ENCODE measurements at places on chromosomes 1 and 21.

DNA sequence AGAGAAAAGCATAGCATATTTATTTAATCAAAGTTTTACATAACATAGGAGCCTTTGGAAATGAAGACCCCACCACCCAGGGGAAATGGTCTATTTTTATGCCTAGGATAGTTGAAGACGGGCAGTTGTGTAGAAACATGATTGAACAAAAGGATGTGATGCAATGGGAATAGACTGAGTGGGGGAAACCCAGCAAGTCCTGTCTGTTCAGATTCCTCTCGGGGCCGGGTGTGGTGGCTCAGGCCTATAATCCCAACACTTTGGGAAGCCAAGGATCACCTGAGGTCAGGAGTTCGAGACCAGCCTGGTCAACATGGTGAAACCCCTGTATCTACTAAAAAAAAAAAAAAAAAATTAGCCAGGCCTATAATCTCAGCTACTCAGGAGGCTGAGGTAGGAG lies 298.3 kb downstream of the MATN1 start:
- no peak for DNase-seq

GRCh38 chr1:100930494-100930893 lies 34.6 kb downstream of the SLC30A7 start:
- DNase-seq: no peak

- no peak for DNase-seq
Observed at GRCh38 chr21:37790905-37791304, 125.4 kb downstream of the KCNJ6 start.

DNA sequence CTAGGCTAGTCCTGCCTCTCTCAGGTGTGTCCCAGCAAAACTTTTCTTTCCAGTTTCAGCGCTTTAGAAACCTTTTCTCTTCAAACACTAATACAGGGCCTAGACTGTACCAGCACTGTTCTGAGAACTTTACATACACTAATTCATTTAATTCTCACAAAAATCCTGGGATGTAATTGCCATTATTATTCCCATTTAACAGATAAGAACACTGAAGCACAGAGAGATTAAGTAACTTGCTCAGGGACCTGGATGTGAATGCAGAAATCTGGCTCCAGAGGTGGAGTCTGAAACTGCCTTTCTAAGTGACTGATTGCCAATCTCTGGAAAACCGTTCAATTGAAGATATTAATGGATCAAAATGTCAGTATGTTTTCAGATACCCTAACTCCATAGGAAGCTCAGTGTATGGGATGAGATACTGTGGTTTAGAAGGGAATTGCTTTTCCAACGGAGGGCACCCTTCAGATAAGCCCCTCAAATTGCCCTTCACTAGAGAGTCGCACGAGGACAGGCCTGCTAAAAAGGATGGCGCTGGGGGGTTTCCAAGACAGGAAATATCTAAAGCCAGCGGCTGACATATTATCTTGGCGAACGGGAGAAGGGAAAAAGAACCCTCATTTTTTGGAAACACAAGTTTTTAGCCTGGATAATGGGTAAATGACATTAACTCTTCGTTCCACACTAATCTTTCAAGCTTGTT lies 698 bp upstream of the UCK2 start:
- DNase-seq: no peak

- DNase-seq: no peak
Observed at GRCh38 chr21:42063191-42063570, 7.9 kb upstream of the UMODL1 start.

GRCh38 chr1:70265946-70266345 lies 44.8 kb downstream of the SRSF11 start:
- no peak for DNase-seq

GRCh38 chr1:198162091-198162767 lies 5.4 kb downstream of the NEK7 start:
- DNase-seq: no peak

GRCh38 chr1:163168053-163168452 lies 34.7 kb downstream of the RGS5 start:
- peak; percentile 92 for DNase-seq

DNA sequence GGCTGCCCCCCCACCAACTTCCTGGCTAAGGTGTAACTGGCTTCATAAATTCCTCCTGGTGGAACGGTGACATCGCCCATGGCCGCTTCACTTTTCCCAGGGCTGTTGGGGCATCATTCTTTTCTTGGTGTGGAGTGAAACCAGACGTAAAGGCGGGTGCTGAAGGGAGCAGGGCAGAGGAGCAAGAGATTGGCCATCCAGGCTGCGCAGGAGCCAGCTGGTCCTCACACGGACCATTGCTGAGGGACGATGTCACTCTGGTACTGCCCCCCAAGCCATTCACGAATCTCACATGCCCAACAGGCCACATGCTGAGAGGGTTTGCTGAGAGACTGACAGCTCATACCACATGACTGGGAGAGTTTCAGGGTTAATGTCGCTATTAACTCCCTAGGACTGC lies 10.5 kb upstream of the PKP1 start:
- no peak for DNase-seq

GRCh38 chr21:28298251-28298672 lies 694.4 kb downstream of the LTN1 start:
- DNase-seq: peak; percentile 30

DNA sequence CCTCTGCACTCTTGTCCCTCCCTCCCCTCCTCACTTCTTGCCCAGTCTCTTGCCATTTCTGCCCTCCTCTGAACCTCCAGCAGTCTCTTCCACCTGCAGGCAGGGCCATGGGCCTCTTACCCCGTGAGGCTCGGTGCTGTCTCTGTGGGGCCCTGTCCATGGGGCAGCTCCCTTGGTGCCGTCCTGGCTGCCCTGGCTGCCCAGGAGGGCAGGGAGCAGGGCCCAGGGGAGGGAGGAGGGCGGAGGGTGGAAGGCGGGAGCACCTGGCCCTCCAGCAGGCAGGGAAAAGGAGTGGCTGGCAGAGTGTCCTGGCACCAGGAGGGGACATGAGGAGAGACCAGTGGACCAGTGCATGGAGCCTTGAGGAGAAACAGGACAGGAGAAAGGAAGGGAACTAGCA lies at the start of gene RORC:
Gene RORC, minus strand, starts transcription at position 198 of the 400 bp plus-strand sequence. Its CDS starts 38 bp downstream, at position 160.
- DNase-seq: no peak

GRCh38 chr1:161298116-161298515 lies 11.7 kb downstream of the MPZ start:
- DNase-seq: no peak

GRCh38 chr1:166933633-166934032 lies 41.7 kb downstream of the ILDR2 start:
- no peak for DNase-seq

DNA sequence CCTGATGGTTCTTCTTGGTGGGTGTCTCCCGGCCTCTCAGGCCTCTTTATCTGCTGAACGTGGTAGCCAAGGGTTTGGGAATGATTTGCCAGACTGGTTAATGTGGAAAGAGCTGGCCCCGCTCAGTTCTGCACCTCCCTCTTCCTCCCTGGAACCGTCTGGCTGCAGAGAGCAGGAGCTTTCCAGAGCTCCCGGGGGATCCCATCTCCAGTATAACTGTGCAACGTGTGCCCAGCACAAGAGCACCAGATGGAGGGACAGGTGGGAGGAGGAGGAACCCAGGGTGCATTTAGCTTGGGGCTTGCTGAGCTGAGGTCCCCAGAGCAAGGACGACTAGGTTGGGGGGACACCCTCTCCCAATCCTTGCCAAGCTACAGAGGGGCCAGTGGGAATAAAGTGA lies 5.0 kb downstream of the TFF1 start:
- no peak for DNase-seq

- peak; percentile 38 for DNase-seq
Observed at GRCh38 chr1:27137544-27138075, 17.3 kb downstream of the SLC9A1 start.

DNA sequence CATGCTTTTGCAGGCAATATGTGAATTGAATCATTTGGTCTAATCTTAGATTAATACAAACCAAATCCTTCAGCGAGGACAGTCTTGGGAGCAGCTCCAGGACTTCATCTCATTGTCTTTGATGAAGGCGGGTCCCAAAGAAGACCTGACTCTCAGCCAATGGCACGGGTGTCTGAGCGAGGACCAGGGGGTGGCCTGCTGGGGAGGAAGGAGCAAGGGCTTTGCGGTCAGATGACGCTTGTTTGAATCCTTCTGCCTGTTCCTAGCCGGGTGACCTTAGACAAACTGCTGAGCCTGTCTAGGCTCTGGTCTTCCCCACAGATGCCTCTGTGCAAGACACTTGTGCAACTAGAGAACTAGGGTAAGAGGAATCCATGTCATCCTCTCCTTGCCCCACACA lies 312.1 kb upstream of the VAMP3 start:
- DNase-seq: peak; percentile 67

DNA sequence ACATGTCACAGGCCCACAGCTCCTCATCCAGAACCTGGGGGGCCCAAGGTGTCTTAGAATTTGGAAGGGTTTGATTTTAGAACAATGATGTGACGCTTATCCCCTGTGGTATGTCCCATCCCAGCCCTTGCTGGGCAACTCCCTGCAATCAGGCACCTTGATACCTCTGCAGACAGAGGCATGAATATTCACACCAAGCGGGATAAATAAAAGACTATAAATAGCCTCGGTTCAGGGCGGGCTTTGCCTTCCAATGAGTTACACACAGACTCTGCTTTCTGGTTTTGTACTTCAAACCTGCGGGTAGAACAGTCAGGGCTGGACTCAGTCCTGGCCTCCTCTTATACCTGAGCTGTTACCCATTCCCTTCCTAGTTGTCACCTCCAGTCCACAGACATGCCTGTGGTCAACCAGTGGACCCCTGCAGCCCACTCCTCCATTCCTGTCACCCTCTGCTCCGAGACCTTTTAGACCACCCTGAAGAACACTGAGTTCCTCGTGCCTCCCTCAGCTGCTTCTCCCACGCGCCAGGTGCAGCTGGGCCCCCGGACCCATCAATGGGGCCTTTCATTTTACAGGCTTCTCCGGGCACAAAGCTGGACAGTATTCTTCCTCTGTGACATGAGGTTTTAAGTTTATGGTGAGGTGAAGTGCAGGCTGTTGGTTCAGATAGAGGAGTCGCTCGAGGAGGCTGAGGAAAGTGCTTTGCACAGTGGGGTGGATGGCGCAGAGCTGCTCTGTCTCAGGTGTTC lies 120.1 kb upstream of the TNR start:
- DNase-seq: no peak

- DNase-seq: peak; percentile 89
Observed at GRCh38 chr21:39385299-39386145, 36.6 kb upstream of the HMGN1 start.

DNA sequence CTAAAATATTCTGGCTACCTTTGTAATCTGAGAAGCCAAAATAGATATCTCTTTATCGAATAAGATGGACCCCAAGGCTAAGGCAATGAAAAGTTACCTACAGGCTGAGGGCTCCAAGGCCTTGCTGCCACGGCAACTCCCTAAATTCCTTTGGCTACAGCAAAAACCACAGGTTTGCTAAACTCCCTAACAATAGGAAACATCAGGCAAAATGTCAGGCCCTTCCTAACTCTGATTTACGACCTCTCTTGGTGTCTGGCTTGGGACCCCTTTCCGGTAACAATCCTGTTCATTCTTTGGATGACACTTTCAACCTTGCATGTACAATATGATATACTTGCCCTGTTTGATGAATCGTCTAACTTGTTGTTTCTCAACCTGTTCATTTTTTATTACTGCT lies 11.3 kb upstream of the OR2T8 start:
- DNase-seq: no peak

DNA sequence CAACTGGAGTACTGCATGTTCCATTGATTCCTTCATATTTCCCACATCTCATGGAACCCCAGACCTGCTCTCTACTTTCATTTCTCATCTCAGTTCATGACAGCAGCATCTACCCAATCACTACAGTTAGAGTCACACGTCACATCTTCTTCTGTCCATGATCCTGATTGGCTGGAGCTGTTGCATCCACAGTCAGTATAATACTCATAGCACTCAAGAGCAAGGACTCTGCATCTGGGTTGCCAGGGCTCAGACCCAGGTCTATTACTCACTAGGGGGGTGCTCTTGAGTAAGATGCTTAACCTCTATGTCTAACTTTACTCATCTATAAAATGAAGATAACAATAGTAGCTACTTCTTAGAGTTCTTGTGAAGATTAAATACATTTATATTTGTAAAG lies 4.4 kb upstream of the XPR1 start:
- no peak for DNase-seq

DNA sequence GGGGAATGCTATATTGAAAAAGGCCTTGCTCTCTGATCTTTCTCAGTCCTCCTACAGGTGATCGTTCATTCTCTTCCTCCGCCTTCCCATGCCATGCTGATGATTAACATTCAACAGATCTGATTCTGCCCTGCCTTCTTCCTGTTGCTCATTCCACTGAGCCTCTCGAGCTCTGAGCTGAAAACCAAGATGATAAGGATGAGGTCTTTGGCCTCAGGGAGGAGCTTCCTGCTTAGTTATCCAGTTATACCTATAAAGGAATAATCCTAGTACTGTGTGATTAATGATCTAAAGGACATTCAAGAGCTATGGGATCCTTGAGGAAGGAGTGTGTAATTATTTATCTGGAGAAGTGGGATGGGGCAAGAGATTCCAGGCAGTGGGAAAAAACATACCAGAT lies 25.2 kb upstream of the MAP3K7CL start:
- peak; percentile 13 for DNase-seq

- no peak for DNase-seq
Observed at GRCh38 chr1:21271550-21271949, 18.7 kb downstream of the ECE1 start.

GRCh38 chr1:78089010-78089409 lies 43.2 kb downstream of the GIPC2 start:
- no peak for DNase-seq

- DNase-seq: no peak
Observed at GRCh38 chr1:239792157-239792556, 299.5 kb upstream of the FMN2 start.

- no peak for DNase-seq
Observed at GRCh38 chr1:203173566-203173965, 2.1 kb downstream of the MYBPH start.

DNA sequence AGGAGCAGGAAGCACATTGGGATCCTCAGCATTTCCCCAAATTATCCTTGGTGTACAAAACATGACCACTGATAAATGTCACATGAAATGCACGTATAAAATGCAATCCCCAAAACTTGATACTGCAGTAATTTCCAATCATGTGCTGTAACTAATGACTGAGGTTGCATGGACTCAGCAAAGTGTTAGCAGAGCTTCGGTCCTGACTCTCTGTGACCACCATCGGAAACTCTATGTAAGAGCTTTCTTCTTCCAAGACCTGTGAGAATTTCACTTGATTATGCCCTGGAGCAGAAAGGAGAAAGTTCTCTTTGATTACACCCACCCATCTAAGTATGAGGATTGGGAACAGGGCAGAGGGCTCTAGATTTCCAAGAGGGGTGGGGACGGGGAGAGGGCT lies 908 bp downstream of the CD53 start:
- DNase-seq: no peak

GRCh38 chr1:62637392-62638105 lies 40.2 kb downstream of the ANGPTL3 start:
- DNase-seq: no peak

DNA sequence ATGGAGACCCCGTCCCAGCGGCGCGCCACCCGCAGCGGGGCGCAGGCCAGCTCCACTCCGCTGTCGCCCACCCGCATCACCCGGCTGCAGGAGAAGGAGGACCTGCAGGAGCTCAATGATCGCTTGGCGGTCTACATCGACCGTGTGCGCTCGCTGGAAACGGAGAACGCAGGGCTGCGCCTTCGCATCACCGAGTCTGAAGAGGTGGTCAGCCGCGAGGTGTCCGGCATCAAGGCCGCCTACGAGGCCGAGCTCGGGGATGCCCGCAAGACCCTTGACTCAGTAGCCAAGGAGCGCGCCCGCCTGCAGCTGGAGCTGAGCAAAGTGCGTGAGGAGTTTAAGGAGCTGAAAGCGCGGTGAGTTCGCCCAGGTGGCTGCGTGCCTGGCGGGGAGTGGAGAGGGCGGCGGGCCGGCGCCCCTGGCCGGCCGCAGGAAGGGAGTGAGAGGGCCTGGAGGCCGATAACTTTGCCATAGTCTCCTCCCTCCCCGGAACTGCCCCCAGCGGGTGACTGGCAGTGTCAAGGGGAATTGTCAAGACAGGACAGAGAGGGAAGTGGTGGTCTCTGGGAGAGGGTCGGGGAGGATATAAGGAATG lies 505 bp downstream of the LMNA start:
- DNase-seq: no peak
